ENCODE measurements at places on chromosomes 7 and 10.
A peak's percentile ranks its signal among the peaks of the same experiment; 100 is the strongest.

DNA sequence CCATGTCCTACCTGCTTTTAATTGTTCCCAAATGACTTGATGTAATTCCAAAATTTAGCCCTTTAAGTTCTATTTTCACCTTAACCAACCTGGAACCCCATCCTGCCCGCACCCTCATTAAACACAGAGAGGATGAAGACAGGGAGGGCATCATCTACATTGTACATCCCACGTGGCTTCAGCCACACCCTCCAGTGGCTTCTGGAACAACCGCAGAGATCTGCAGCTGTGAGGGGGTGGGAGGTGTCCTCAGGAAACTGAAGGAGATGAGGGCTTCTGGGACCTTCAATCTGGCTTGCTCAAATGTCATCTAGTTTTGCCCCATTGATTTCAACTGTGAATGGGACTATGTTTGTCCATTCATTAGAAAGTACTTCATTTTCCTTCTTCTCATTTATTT is 39.0 kb downstream of the AKR1B1 start:
- no peak for DNase-seq

DNA sequence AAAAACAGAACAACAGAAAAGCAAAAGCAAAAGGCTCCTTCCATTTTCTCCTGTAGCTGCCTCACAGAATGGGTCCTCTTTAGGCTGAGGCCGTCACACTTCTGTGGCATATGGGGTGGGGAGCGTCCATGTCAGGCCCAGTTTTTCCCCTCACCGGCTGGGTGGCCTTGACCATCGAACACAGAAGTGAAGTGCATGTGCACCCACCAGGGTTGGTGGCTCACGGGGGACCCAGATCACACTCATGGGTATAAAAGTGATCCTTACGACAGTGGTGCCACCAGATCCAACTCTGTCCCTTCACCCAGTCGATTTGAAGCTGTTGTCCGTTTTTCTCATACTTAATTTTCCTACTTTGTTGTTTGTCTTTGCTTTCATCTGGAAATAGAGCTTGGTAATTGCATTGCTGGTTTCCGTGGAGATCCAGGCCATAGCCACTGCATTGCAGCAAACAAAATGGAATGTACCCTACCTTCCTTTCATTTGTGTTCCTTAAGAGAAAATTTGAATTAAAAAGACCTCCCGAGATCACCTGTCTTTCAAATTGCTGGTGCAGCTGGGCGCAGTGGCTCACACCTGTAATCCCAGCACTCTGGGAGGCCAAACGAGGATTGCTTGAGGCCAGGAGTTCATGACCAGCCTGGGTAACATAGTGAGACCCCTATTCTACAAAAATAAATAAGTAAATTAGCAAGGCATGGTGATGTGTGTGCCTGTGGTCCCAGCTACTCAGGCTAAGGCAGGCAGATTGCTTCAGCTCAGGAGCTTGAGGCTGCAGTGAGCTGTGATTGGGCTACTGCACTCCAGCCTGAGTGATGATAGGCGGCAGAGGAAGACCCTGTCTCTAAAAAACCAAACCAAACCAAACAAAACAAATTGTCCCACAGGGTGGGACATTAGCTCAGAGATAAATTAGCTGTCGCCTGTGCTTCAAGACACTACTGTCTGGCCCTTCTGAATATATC is 10.7 kb upstream of the GJD4 start:
- DNase-seq = no peak

- no peak for DNase-seq
These were observed 211.5 kb upstream of the SLC26A5 start for GRCh38 chr7:103657474-103657894.

GRCh38 chr7:37550426-37550825 is 101.8 kb upstream of the ELMO1 start:
- DNase-seq = no peak

- no peak for DNase-seq
These were observed 34.4 kb downstream of the AGR3 start for GRCh38 chr7:16847381-16847860.

GRCh38 chr10:93871671-93872204 is 22.0 kb upstream of the SLC35G1 start:
- DNase-seq = no peak

- DNase-seq = no peak
These were observed 124.0 kb downstream of the TRRAP start for GRCh38 chr7:99002148-99002826.

- DNase-seq = no peak
These were observed 65.0 kb downstream of the DNAJC12 start for GRCh38 chr10:67772894-67773511.

GRCh38 chr10:88097536-88097935 is 234.1 kb downstream of the PTEN start:
- no peak for DNase-seq

GRCh38 chr10:35913628-35914027 is 271.5 kb upstream of the FZD8 start:
- no peak for DNase-seq

GRCh38 chr7:74489997-74490945 is 36.6 kb downstream of the GTF2IRD1 start:
- DNase-seq = no peak

DNA sequence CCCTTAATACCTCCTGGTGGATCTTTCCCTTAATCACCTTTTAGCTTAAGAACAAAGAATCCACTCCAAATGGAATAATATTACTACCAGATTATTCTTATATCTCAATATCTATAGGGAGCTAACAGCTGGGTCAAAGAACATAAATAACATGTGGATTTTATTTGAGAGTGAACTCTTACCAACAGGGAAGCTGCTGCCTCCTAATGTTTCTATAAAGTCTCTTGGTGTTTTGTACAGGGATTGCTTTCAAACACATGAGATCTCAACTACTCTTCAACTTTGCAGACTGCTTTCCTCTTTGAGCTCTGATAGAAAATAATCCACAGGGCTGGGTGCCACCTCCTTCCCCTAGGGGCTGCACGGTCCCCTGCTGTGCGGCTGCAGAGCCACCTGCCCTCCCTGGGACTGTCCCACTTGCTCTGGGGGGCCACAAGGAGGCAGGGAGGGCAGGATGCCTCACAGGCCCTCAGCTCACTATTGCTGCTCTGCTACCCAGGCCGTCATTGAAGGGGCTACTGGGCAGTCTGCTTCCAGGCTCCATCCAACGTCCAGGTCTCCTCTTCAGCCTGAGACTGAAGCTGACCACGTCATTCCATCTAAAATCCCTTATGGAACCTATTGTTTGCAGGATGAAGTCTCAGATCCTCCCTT is 191.2 kb downstream of the CXCL12 start:
- DNase-seq = no peak

DNA sequence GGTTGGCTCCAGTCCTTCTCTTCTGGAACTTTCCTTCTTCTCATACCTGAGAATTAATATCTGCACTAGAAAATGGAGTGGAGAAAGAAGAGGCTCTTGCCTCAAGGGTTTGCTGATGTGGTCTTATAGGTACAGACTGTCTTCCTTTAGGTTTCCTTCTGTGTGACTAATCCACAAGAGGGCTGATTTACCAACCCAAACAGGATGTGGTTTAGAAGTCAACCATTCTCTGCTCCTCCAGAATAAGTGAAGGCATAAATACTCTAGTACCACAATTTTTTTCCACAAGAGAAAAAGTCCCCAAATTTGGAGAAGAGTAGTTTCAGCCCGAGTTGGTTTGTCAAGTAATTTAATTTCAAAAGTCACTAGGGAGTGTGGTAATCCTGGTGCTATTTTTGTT is 85.8 kb downstream of the NRP1 start:
- DNase-seq = no peak

- no peak for DNase-seq
These were observed 31.5 kb downstream of the ASB13 start for GRCh38 chr10:5634918-5635317.

GRCh38 chr7:75711656-75712514 is 26.9 kb downstream of the HIP1 start:
- DNase-seq = no peak

DNA sequence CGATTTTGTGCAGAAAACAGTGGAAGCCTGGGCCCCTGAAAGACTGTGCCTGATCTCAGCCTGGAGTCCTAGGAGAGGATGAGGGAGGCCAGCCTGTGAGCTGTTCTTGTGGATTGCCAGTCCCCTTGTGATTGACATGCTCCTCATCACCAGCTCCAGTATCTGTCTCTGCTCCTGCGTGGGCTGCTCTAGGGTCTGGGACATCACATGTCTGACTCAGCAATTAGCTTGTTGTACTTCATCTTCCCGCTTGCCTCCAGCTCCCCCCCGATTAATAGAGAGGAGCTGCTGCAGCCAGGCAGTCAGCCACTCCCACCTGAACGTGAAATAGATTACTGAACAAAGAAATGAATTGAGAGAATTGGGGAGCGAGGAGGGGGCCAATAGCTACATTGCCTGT is 99.6 kb upstream of the TBX20 start:
- DNase-seq = no peak

GRCh38 chr10:95785317-95785716 is 29.4 kb downstream of the ENTPD1 start:
- DNase-seq = no peak

DNA sequence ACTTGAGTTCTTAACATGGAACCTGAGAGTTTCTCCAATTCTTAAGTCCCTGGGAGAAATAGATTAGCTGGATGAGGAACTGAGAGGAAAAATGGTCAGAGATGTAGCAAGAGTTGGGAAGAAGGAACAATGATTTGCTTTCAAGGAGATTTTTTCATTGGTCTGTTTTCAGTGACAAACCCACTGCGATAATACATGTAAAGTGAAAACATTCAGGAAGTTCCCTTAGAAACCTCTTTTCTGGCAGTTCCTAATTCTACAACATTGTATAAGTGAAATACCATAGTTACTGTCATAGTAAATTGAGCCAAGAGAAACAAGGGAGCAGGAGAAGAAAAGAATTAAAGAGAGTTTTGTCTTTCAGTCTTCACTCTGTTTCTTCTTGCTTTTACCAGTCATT is 12.1 kb upstream of the MAGI2 start:
- no peak for DNase-seq

DNA sequence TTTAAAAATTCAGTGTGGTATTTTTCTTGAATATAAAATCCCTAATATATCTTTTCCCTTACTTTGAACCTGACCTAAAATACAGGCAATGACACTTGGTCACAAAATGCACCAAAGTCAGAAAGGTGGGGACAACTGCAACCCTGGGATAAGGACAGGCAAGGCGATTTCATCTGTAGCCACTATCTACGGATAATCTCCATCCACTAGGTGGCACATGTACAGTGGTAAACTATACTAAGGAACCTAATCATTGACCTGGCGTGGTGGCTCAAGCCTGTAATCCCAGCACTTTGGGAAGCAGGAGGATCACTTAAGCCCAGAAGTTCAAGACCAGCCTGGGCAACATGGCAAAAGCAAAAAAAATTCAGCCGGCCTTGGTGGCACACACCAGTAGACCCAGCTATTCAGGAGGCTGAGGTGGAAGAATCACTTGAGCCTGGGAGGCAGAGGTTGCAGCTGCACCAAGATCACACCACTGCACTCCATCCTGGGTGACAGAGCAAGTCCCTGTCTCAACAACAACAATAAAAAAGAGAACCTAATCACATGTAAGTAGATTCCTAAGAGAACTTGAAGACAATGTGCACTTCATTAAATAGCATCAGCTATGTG is 98.9 kb downstream of the KMT2C start:
- DNase-seq = no peak

GRCh38 chr7:36304099-36304425 is 85.6 kb upstream of the ANLN start:
- DNase-seq = no peak

- DNase-seq = no peak
These were observed 547.9 kb upstream of the FOXK1 start for GRCh38 chr7:4134204-4134603.

- DNase-seq = peak; percentile 75
These were observed 3.4 kb downstream of the LRRC27 start for GRCh38 chr10:132335189-132336063.

GRCh38 chr10:91185239-91185875 is 35.1 kb upstream of the PCGF5 start:
- DNase-seq = peak; percentile 35

DNA sequence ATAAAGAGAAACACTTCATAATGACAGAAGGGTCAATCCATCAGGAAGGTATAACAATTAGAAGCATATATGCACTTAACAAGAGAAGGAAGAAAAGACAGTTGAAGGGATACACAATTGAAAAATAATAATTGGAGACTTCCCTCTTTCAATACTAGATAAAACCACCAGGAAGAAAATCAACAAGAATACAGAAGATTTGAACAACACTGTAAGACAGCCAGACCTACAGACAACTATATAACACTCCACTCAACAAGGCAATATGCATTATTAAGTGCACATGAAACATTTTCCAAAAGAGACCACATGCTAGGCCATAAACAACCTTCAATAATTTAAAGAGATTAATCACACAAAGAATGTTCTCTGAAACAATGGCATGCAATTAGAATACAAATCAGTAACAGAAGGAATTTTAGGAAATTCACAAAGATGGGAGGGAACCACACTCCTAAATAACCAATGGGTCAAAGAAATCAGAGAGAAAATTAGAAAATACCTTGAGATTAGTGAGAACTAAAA is 35.1 kb downstream of the ZNF438 start:
- DNase-seq = no peak

- DNase-seq = no peak
These were observed 63.5 kb upstream of the ZMIZ1 start for GRCh38 chr10:79005126-79005810.

- no peak for DNase-seq
These were observed 182.4 kb downstream of the MYOF start for GRCh38 chr10:93299606-93300287.

DNA sequence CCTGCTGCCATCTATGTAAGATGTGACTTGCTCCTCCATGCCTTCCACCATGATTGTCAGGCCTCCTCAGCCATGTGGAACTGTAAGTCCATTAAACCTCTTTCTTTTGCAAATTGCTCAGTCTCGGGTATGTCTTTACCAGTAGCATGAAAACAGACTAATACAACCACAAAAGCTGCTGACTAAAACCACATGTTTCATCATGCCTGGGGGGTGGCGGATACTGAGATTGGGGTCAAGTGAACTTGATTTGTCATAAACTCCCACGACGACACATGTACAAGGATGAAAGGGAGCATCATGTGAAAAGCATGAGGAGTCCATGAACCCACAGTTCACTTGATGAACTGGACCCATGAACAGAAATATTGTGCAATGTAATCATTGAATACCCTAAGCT is 134.9 kb upstream of the ANK3 start:
- DNase-seq = no peak

DNA sequence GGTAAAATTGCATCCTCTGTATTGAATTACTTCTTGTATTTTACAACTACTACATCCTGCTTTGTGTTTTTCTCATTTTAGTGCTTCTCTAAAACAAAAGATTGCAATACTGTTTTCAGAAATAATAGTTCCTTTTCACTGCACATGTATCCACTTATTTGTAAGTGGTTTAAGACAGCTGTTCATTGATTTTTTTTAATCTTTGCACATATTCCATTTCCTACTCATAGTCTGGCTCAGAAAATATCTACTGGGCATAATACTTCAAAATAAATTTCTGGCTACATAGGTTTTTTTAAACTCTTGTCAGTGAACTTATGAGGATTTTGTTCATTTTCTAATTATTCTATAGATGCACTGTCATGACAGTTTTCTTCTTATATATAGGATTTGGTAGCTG is 54.8 kb downstream of the SND1 start:
- DNase-seq = no peak

- no peak for DNase-seq
These were observed 126.5 kb downstream of the SLIT1 start for GRCh38 chr10:97059006-97059871.
